ENCODE measurements at places on chromosomes 2 and 18. TPM values are rescaled to one million over a fixed set of nuclear protein-coding genes. Genes with fewer than 3 reads are reported as not detected.

The ABCB11 gene
- total RNA-seq: 0.02 TPM

The SPEG gene
- total RNA-seq: 10.2 TPM

The CTAGE1 gene
- not detected for total RNA-seq

The LCT gene
- total RNA-seq: not detected

The FBLN7 gene
- total RNA-seq: 0.28 TPM

The ERMN gene
- total RNA-seq: not detected

The NR4A2 gene
- 2.4 TPM for total RNA-seq

The FAM237A gene
- not detected for total RNA-seq
